ENCODE measurements at places on chromosomes 2 and 18.

DNA sequence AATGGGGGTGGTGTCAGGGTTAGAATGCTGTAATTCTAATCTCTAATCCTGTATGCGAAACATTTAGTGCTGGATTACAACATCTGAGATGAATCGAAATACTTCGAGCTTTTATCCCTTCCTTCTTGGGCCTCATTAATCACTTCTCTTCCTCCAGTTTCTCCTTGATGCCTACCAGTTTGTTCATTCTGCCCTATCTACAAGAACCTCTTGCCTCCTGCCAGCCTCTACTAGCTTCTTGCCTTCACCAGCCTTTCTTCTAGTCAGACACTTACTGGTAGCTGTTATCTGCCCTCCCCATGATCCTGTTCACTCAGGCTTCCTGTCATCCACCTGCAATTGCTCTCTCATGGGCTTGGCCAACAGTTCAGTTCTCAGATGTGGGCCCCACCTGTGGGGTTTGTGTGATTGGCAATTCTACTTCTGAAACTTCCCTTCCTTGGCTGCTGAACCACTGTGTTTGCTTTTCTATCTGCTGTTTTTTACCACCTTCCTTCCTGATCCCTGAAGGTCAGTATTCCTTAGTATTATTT lies 15.4 kb upstream of the FARP2 start:
- DNase-seq: no peak

DNA sequence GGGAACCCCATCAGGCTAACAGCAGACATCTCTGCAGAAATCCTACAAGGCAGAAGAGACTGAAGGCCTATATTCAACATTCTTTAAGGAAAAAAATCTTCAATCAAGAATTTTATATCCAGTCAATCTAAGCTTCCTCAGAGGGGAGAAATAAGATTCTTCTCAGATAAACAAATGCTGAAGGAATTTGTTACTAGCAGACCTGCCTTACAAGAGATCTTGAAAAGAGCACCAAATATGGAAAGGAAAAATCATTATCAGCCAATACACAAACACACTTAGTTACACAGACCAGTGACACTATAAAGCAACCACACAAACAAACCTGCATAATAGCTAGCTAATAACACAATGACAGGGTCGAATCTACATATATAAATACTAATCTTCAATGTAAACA lies 96.5 kb downstream of the SUCLG1 start:
- no peak for DNase-seq

DNA sequence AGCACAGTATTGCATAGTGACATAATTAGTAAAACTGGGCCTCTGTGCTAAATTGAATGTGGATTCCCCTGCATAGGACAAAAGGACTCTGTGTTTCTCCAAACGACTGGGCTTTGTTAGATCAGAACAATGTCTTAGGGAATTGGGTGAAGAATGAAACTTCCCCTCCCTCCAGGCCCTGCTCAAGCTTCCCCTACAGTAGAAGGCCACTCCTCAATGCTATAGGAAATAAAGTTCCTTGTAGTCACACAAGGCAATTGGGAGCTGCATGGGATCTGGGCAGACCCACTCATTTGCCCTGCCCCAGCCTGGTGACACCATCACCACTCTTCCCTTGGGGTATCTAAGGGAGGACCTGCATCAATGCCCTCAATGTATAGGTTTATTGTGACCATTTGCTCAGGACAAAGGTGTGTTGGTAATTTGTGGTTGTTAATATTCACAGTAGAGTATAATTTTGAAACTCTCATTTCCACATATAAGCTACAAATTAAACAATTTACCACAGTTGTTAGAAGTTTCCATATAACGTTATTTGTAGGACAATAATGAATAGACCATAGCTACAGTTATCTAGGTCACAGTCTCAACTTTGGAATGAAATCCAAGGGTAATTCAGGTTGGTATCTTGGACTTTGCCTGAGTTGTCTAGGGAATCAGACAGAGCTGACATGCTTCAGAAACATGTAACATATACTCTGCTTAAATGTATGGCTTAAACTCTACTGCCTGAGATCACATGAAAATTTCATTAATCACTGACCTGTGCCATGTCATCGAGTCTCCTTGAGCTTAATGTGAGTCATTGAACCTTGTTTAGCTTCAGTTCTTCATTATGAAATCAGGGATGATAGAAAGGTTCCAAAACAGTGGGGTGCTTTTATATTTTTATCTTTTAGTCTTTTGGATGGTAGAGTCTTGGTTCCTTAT lies 64.8 kb upstream of the DARS1 start:
- no peak for DNase-seq

DNA sequence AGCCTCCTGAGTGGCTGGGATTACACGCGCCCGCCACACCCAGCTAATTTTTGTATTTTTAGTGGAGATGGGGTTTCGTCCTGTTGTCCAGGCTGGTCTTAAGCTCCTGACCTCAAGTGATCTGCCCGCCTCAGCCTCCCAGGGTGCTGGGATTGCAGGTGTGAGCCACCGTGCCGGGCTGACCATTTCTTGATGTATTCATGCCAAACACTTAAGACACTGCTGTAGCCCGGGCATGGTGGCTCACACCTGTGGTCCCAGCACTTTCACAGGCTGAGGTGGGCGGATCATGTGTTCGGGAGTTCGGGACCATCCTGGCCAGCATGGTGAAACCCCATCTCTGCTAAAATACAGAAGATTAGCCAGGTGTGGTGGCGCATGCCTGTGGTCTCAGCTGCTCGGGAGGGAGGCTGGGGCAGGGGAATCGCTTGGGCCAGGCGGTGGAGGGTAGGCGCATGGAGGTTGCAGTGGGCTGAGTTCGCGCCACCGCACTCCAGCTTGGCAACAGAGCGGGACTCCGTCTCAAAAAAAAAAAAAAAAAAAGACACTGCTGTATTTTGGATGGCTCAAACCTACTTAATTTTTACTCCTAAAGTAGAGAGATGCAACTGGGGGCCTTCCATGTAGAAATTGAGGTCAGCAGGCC lies 140.8 kb downstream of the NUP35 start:
- no peak for DNase-seq

- DNase-seq: no peak
Measured at GRCh38 chr2:46787364-46787763, 128.2 kb downstream of the MCFD2 start.

All from activated T-cell treated with anti-CD3 and anti-CD28 coated beads for 24 hours (primary cell).